NCI-H1105 treated with DMSO at 0.1 percent for 48 hours (cell line): ENCODE measurements at places on chromosomes 13 and 19.

DNA sequence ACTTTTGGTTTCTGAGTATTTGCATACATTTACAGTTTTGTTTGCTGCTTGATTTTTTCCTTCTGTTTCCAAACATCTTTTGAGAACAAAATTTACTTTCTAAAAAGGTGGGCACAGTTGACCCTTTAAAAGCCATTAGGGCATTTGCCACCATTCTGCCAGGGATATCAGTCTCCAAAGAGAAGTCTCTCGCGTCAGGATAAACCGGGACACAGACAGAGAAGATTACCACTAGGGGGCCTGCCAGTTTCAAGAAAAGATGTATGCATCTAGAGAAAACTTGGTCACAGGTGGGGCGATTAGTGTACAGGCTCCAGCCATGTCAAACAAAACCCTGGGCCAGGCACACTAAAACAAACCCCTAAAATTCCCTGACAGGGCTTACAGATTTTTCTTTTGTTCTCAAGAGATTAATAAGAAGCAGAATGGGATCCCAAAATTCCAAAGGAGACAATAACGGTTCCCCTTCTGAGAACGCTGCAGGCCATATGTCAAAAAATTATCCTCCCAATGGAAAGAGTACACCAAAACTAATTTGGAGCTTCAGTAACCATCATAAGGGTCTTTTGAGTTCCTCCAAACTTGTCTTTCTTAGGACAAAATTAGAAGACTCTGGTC is 10.7 kb upstream of the PABPC3 start:
- DNase-seq = peak; percentile 24

DNA sequence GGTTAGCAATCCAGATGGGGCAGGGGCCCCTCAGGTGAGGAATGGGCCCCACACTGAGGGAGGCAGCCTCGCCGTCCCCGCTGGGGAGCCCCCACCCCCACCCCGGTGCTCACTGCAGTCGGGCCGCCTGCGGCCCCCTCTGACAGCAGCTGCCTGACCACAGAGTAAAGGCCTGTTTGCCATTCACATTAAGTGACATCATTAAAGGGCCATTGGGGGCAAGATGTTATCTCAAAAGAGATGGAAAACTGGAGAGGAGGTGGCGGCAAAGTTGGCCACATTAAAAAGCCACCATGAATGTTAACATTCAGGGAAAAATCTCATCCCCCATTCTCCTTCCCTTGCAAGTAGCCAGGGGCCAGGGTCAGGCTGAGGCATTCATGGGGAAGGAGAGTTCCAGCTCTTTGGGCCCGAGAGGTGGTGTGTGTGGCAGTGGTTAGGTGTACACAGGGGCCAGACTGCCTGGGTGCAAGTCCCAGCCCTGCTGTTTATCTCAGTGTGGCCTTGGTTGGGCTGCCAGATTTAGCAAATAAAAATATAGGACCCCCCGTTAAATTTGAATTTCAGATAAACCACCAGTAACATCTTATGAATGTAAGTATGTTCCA is 20.9 kb downstream of the VSTM2B start:
- DNase-seq = no peak

GRCh38 chr19:49165865-49166301 is 8.3 kb downstream of the TRPM4 start:
- DNase-seq = no peak

GRCh38 chr19:47686679-47687450 is 26.4 kb upstream of the EHD2 start:
- DNase-seq = no peak

GRCh38 chr13:41061914-41062837 is 867 bp downstream of the WBP4 start:
- peak; percentile 41 for DNase-seq

DNA sequence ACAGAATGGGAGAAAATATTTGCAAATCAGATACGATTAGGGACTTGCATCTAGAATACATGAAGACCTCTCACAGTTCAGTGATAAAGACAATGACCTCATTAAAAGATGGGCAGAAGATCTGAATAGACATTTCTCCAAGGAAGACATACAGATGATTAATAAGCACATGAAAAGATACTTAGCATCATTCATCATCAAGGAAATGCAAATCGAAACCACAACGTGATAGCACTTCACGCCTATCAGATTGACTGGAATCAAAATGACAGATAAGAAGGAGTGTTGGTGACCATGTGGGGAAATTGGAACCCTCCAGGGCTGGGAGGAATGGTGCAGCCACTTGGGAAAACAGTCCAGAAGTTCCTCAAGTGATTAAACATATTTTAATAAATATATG is 25.8 kb downstream of the CFAP97D2 start:
- no peak for DNase-seq

DNA sequence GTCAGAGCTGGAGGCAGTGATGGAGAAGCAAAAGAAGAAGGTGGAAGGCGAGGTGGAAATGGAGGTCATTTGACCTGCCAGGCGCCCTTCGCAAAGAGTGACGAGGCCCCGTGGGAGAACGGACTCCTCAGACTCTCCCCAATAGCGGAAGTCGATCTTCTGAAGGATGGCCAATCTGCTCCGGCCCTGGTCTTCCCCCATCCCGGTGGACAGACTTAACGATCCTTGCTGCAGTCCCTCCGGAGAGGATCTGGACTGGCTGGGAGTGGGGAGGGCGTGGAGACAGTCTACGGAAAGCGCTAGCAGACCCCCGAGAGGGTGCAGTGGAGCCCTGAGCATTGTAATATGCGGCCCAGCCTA is 11.9 kb downstream of the EPS8L1 start:
- no peak for DNase-seq

GRCh38 chr19:7480970-7481255 is 7.9 kb downstream of the PEX11G start:
- no peak for DNase-seq

GRCh38 chr13:28394422-28394821 is 100.5 kb downstream of the FLT1 start:
- no peak for DNase-seq
